NCI-H1694 (cell line): ENCODE measurements at places on chromosomes 4 and X.
A peak's percentile ranks its signal among the peaks of the same experiment; 100 is the strongest.

GRCh38 chr4:73730292-73730691 lies 10.1 kb upstream of the CXCL8 start:
- DNase-seq: no peak

- no peak for DNase-seq
Measured at GRCh38 chrX:39616098-39616729, 481.5 kb downstream of the BCOR start.

DNA sequence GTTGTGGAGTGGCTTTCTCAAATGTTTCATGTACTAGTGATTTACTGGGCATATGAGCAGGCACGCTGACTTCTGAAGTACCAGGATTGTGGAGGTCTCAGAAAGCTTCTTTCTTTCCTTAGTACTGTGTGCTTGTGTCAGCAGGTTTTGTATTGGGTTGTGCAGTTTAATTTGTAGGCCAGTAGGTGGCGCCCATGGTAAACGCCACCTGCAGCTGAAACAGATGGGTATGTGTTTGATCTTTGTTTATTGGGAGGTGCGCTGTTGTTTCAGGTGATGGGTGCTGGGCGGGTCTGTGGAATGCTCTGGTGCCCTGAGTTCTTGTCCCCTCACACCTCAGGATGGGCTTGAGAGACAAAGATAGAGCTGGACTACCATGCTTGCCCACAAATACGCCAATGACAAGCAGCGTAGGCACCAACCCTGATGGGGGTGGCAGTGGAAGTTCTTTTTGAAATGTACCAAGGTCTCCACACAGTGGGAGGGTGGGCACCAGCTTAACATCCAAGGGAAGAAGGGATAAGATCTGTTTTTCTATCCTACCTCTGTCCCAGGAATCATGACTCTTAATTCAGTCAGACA lies 141.5 kb downstream of the RPS6KA6 start:
- peak; percentile 0 for DNase-seq

GRCh38 chr4:177008071-177008835 lies 215.5 kb upstream of the VEGFC start:
- DNase-seq: no peak

- DNase-seq: no peak
Measured at GRCh38 chrX:153685751-153686696, 1.7 kb upstream of the SLC6A8 start.

GRCh38 chrX:150456466-150456865 lies 93.3 kb downstream of the MAMLD1 start:
- no peak for DNase-seq

GRCh38 chr4:36990128-36990872 lies 254.2 kb upstream of the NWD2 start:
- DNase-seq: no peak

DNA sequence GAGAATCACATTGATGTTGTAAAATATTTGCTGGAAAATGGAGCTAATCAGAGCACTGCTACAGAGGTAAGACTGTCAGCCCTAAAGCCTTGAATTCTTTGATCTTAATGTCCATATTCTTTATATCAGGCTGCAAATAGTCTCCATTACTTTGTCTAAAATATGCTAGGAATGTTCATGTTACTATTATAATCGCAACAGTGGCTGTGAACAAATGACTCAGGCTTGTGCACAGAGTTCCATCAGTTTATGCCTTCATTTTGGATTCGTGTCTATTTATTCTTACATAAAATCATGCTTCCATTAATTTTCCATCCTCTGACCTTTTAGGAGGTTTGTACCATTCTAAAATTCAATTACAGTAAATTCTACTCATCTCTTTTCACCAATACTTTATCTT lies 182.7 kb downstream of the ANK2 start:
- DNase-seq: no peak

GRCh38 chrX:149036086-149036485 lies 469.0 kb downstream of the IDS start:
- DNase-seq: no peak

- DNase-seq: no peak
Measured at GRCh38 chr4:128635141-128635954, 174.2 kb upstream of the JADE1 start.

DNA sequence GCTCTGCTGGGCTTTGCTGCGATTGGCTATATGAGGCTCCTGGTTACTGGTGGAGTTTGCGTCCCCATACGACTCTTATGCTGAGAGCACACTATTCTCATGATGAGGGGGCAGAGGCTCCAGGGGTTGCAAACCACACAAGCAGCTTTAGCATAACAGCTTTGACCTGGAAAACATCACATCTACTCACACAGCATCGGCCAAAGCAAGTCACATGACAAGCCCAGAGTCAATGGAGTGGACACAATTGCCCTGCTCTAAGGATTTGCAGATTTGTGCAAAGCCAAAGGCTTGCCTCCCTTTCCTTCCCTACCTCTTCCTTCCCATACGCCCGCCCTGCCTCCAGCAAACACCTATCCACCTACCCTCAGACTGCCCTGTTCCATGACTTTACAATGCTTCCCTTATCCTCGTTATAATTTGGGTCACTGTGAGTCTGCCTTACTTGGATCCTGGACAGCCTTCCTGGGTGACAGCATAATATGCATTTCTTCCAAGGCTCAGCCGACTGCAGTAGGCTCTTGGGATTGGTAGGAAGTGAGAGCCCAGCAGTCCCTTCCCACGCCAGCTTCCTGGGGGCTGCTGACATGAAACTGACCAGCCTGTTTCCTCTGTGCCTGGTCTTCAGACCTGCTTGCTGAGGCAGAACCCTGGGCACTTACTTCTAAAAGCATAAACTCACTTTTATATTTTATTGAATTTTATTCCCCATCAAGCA lies 208.2 kb upstream of the PSAPL1 start:
- no peak for DNase-seq

DNA sequence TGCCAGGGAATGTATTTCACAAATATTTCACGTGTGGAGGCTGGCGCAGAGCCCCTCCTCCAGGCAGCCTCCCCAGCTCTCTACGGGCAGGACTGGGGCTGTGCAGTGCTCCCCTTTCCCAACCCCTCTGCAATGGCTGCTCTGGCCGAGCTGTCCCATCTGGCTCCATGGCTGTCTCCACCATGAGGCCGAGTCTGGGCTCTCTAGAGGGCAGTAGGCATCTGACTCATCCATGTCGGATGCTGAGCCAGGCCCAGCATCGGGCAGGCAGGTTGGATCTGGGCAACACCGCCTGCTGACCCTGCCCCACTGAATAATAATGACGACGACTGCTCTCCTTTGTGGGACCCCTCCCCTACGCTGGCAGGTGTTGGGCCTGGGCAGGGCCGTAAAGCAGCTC lies 11.0 kb upstream of the SH3TC1 start:
- DNase-seq: no peak

- no peak for DNase-seq
Measured at GRCh38 chr4:68466185-68466584, 18.9 kb downstream of the TMPRSS11E start.

GRCh38 chr4:59938166-59938565 lies 1262.0 kb upstream of the ADGRL3 start:
- DNase-seq: no peak

- no peak for DNase-seq
Measured at GRCh38 chrX:97126020-97126419, 242.3 kb downstream of the RPA4 start.

DNA sequence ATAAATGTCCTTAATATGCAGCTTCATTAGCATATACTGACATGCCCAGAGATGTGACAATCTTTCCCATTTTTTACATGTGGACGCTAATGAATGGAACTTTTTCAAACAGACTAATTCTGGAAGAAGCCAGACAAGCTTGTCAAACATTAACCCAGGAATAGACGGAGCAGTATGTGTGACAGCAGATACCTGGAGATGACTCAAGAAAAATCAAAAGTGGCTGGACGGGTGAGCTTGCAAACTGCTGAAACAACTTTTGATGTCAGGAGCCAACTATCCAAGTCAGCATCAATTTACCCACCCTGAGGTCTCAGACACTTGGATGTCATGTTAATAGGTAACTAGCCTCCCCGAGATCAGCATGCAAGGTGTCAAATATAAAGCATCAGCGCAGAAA lies 183.0 kb downstream of the PACRGL start:
- DNase-seq: no peak
